Activated T-helper 1 cell treated with Interleukin-2 at 50 U/mL for 16 hours (primary cell): ENCODE measurements at places on chromosomes 2 and 18.

- DNase-seq: no peak
Observed at GRCh38 chr2:197784956-197785941, at the start of gene BOLL. Gene BOLL, minus strand, starts transcription at chr2:197785319. Its CDS starts 3,469 bp downstream, at chr2:197781850.

GRCh38 chr18:58196881-58197872 is 153.2 kb downstream of the NEDD4L start:
- no peak for DNase-seq

DNA sequence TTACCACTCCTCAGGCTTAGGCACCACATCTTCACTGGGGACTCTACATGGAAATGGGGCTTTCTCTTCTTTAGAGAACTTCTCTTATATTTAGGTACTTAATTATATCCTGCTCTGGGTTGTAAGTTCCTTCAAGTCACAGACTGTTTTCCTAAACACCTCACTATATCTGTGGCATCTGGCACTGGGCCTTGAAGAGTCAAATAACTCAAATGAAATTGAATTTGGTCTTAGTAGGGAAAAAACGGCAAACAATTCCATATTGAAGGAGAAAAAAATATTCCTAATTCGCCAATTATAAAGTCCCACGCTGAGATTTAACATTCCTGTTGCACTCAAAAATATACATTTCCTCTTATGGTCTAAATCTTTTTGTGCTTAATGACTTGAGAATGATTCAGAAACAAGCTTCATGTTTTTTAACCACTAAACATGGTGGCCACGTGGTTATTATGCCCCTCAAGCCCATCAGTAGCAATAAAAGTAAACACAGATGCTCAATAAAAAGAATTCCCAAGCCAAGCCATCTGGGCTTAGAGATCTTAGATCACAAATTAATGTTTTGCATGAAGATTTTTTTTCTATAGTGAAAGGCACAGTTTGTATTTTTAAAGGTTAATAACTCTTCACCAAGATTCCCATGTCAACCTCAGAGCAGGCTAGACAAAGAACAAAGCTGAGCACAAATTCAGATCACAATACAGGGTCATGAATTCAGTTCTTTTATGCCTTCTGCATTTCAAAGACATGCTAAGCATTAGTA is 105.5 kb upstream of the SYT4 start:
- no peak for DNase-seq

DNA sequence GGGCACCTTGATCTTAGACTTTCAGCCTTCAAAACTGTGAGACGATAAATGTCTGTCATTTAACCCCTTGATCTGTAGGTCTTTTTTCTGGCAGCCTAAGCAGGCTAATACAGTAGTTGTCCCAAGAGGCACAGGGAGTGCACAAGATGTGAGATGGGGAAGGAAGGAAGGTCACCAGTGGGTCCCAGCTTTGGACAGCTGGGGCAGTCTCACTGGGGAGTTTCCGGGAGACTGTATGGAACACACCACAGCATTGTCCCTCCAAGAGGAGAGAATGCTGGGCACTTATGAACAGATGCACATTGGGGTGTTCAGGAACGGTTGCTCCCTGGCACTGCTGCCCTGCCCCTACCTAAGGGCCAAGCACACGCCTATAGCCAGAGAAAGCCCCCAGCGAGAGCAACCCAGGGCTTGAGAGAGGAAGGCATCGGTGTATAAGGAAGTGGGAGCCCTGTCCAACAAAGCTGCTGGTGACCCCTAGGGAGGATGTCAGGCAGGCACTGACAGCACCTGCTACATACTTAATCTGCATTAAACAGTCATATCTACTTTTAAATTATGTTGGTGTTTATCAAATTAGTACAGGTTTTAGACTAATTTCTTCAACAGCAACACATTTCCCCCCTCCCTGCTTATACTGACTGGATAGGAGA is 11.6 kb upstream of the NCK2 start:
- DNase-seq: no peak

DNA sequence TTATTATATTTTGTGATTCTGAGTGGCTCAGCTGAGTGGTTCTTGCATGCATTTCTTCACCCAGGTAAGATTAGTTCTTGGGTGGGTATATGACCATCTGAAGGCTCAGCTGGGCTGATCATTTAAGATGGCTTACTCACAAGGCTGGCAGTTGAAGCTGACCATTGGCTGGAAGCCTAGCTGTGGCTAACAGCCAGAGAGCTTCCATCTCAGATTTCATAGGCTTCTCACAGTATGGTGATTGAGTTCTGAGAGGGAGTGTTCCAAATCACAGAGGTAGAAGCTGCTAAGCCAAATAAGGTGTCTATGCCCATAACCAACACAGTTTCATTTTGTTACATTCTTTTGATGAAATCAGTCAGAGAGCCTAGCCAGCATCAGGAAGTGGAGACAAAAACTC is 117.4 kb upstream of the RPRM start:
- no peak for DNase-seq

GRCh38 chr2:156955701-156956100 is 301.8 kb upstream of the GALNT5 start:
- no peak for DNase-seq

DNA sequence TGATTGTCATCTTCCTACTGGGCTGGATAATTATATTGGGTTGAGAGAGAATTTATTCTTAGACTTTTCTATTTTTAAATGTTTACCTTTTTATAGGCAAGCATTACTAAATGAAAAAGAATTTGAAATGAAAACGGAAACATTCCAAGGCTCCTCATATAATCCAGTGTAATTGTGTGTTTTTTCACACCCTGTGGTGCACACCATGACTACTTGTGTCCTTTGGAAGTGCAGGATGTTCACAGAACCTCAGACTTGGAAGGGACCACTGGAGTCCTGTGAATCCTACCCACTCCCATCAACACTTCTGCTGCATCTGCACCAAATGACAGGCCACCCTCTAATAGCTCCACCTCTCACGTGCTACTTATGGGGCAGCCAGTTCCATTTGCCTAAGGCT is 48.0 kb downstream of the NAT8 start:
- DNase-seq: no peak
